ENCODE measurements at places on chromosomes 7 and 10. TPM values are rescaled to one million over a fixed set of nuclear protein-coding genes. Genes with fewer than 3 reads are reported as not detected.

The TAS2R41 gene
- total RNA-seq = not detected

The TMEM72 gene
- total RNA-seq = not detected

The ANXA8 gene
- total RNA-seq = not detected

The TET1 gene
- total RNA-seq = 2.1 TPM

The FAM24A gene
- total RNA-seq = not detected

The DNAAF5 gene
- total RNA-seq = 18.2 TPM

The TFEC gene
- 29.1 TPM for total RNA-seq

The PPIA gene
- 926 TPM for total RNA-seq

The UNCX gene
- total RNA-seq = not detected

The CRYGN gene
- 0.32 TPM for total RNA-seq

The NYAP1 gene
- total RNA-seq = 0.70 TPM

The SLC18A3 gene
- not detected for total RNA-seq

The SLC39A12 gene
- total RNA-seq = 0.13 TPM

The MSMB gene
- not detected for total RNA-seq

The SOSTDC1 gene
- total RNA-seq = not detected

The LIPJ gene
- 0.10 TPM for total RNA-seq

The LRRN3 gene
- total RNA-seq = 0.17 TPM

The HYCC1 gene
- total RNA-seq = 50.3 TPM

The ATOH7 gene
- total RNA-seq = not detected

The ABLIM1 gene
- total RNA-seq = 44.6 TPM

The IMPDH1 gene
- 120 TPM for total RNA-seq

The OPN4 gene
- not detected for total RNA-seq

The VIPR2 gene
- total RNA-seq = 0.63 TPM

The DENND2A gene
- total RNA-seq = 21.7 TPM

The SCIN gene
- not detected for total RNA-seq

The CXCL12 gene
- total RNA-seq = 549 TPM

Measured in spleen (tissue), 13 donors.